ENCODE measurements at places on chromosomes 16 and 17.
A peak's percentile ranks its signal among the peaks of the same experiment; 100 is the strongest.

DNA sequence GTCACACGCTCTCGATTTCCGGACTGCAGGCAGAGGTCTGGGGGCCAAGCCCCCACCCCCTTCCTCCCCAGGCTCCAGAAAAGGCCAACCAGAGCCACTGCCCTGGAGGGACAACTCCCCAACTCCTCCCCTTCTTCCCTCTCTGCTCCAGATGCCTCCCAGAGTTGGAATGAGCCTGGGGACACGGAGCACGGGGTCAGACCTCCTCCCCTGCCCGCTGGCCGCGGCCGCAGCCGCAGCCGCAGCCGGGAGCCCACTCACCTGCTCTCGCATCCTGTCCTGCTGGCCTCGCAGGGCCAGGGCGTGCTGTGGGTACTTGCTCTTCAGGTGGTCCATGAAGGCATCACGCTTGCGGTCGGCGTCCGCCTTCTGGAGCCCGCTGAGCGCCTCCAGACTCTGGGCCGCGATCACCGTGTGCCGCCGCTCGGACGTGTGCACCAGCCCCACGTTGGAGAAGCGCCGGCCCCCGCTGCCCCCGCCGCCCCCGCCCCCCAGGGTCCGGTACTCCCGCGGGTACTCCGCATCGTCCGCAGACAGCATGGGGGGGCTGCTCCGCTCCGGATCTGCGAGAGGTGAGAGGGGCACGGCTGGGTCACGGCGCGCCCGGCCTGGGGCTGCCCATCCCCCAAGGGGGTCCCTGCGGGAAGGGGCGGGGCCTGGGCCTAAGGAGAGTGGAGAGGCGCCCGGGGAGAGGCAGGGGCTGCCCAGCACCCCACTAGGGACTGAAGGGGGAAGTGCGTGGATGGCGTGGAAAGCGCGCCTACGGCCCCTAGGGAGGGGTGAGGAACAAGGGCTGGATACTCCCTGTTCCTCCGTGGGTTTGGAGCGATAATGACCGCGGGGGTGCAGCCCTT is 27.3 kb downstream of the SRCIN1 start:
- DNase-seq = no peak

DNA sequence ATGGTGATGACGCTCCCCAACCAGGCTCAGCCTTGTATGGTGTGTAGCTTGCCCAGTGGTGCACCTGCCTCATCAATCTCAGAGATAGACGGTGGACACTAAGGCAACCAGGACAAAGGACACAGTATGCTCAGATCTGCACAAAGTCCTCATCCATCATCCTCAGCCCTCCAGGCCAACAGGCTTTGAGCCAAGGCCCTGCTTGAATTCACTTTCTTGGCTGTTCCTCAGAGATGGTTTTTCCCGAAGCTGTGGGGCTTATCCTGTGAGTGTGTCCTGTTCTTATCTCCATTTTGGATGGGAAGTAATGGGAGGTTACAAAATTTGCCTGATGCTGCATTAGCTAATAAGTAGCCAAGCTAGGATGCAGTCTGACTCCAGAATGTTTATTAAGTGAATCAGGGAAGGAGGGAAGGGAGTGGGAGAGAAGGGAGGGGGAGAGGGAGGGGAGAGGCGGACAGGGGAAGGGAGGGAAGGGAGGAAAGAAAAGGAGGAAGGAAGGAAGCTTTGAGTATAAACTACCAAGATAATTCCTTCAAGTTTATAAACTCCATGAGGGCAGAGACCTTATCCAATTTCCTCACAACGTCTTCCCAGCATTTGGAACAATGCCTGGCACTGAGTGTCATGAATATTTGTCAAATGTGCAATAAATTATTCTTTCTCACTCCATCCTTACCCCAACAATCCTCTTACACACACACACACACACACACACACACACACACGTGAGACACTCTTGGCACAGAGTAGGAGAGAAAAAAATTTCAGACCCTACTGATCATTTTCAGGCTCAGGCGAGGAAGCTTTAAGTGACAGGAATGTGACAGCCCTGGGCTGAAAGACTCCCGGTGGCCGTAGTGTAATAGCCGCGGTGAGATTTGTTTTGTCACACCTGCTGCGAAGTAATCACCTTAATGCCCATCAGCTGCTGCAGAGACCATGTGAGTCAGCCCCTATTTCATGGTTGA is 84.3 kb downstream of the BMERB1 start:
- DNase-seq = peak; percentile 80

GRCh38 chr17:65518256-65518655 is 43.2 kb downstream of the AXIN2 start:
- no peak for DNase-seq

DNA sequence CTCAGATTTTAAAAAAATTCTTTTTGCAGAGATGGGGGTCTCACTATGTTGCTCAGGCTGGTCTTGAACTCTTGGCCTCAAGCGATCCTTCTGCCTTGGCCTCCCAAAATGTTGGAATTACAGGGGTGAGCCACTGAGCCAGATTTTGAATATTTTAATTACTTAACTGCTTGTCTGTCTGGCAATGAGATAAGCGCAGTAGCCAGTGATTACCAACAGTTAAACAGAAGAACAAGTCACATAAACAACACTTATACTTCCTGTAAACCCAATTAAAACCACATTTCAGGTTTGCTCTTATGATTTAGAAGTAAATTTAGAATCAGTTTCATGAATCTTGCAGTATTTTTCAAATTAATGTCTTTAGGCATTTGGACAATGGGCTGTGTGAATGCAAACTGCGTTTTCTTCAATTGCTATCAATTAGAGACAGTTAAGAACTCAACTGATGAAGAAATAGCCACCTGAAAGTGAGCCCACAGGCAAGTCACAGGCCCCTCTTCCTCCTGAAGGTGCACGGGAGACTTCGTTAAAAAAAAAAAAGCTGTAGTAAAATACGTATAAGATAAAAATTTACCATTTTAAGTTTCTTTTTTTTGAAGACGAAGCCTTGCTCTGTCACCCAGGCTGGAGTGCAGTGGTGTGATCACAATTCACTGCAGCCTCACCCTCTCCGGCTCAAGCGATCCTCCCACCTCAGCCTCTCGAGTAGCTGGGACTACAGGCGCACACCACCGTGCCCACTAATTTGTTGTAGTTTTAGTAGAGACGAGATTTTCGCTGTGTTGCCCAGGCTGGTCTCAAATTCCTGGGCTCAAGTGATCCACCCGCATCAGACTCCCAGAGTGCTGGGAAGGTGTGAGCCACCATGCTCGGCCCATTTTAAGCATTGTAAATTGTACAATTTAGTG is 73.0 kb downstream of the PITPNC1 start:
- no peak for DNase-seq

- no peak for DNase-seq
Measured at GRCh38 chr17:825216-825615, 43.1 kb downstream of the MRM3 start.

DNA sequence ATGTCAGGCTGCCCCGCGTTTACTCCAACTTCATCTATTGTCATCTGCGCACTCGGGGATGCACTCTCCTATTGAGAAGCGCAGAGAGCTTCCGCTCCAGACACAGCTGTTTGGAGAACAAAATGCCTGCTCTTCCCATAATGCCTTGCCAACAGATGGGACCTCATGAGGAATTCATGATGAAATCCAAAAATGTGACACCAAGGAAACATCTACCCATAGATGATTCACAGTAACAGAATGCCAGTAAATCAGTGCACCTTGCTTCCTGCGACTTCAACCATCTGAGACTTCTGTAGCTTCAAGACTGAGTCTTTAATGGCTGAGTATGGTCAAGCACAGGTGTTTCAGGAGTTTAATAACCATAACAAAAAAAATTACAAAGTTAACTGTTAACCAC is 1144.9 kb upstream of the GOT2 start:
- DNase-seq = no peak

GRCh38 chr16:24853169-24853824 is 7.5 kb downstream of the SLC5A11 start:
- no peak for DNase-seq

GRCh38 chr17:32141679-32142037 is 644 bp upstream of the RHOT1 start:
- peak; percentile 23 for DNase-seq

DNA sequence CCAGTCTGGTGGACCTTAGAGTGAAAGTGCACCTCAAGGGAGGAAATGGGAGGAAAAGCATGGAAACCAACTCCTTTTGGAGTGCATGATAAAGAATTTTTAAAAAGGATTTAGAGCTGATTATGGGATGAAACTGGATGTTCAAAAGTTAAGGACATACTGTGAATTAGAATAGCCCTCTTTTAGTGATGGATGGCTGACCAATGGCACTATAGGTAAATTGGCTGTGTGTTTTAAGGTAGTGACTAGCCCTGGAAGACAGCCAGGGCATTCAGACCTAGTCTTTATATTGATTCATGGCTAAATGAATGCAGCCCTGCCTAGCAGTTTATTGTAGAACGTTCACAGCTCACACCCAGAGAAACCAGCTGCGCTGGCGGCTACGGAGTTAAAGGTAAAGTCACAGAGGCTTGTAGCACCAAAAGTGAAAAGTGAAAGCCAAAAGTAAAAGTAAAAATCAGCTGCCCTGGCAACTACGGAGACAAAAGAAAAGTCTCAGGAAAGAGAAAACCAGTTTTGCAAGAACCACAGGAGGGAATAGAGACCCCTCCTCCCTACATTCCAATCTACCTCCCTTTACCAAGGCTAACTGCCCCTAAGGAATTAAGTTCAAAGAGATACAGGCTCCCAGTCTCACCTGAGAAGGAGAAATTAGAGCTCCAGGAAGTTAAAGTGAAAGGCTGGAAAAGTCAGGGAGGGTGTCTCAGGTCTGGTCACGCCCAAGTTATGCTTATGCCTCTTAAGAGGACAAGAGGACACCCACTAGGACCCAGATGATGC is 21.8 kb downstream of the ACSM1 start:
- peak; percentile 59 for DNase-seq

DNA sequence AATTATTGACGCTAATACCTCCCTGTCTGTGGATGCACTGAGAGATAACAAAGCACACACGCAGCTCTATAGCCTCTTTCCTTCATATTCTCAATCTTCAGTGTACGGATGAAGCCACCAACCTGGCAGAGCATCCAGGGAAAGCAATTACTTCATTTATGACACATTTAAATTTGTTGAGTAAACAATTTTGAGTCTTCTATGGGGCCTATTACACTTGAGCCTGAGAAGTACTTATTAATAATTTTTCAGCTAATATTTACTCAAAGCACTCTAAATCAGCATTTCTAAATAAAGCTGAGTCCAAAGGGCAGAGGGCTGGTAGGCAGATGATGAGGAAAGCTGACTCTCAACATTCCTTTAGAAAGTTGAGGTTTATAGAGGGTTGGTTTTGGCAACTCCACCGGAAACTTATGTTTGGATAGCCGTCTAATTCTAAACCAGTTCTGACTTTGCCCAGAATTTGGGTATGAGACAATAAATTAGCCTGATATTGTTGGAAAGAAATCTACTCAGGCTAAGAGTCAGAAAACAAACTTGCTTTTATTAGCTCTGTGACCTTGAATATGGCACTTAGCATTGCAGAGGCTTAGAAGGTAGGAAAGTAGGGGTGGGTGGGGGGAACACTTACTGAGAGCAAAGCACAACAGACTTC is 643.5 kb downstream of the CDH11 start:
- DNase-seq = peak; percentile 25

GRCh38 chr17:79075446-79075750 is 774 bp downstream of the ENGASE start:
- DNase-seq = no peak

DNA sequence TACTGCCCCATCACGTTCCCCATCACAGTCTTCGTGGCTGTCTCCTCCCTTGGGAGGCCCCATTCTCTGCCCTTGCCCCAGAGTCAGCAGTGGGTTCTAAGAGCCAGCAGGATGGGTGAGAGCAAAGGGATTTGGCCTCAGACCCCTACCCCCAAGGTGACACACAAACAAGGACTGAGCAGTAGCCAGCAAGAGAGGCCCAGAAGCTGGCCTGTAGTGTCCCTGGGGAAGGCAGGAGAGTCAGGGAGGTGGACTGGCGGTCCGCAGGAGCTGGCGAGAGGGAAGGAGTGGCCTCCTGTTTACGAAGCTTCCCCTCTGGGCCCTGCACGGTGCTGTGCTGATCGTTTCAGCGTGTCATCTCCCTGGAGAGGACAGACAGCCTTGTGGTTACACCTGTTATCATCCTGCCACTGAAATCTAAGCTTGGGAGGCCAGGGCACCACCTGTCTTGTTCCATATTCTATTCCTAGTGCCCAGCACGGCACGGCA is 8.4 kb downstream of the WDR81 start:
- DNase-seq = no peak

GRCh38 chr17:12579288-12579687 is 86.4 kb upstream of the MYOCD start:
- peak; percentile 53 for DNase-seq

DNA sequence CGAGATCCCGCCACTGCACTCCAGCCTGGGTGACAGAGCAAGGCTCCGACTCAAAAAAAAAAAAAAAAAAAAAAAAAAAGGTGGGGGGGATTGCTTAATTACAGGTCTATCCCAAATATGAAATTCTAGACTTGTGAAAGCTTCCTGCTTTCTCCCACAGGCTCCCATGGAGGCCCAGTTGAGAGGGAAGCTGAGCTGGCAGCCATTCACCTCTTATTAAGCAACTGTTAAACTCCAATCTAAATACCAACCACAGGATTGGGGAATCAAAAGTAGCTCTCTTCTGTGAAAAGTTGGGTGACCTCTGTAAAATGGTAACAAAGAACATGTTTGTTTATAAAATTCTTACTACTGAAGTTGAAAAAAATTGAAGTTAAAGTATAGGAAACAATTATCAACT is 45.8 kb upstream of the STAC2 start:
- DNase-seq = no peak

DNA sequence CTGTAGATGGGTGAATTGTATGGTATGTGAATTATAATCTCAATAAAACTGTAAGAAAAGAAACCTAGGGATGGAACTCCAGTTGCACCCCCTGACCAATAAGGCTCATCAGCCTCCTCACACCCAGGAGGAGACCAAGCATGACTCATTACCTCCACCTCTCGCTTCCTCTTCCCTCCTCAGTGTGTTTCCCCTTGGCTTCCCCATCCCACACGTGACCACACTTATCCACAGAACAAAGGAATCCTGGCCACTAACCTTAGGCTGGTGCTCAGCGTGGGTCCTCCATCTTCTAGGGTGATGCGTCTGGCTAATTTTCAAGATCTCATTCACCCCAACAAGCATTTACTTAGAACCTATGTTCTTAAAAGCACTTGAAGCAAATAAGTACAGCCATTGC is 36.2 kb upstream of the MAP3K14 start:
- DNase-seq = no peak

GRCh38 chr17:38879878-38880665 is 10.2 kb downstream of the LASP1 start:
- peak; percentile 77 for DNase-seq
